ENCODE measurements at places on chromosomes 3 and 15.
A peak's percentile ranks its signal among the peaks of the same experiment; 100 is the strongest.

- no peak for DNase-seq
Observed at GRCh38 chr3:72440491-72440890, 407.8 kb downstream of the SHQ1 start.

GRCh38 chr3:132135628-132136333 is 101.0 kb upstream of the CPNE4 start:
- DNase-seq, result no peak

- no peak for DNase-seq
Observed at GRCh38 chr15:60703207-60703933, 224.4 kb upstream of the ICE2 start.

DNA sequence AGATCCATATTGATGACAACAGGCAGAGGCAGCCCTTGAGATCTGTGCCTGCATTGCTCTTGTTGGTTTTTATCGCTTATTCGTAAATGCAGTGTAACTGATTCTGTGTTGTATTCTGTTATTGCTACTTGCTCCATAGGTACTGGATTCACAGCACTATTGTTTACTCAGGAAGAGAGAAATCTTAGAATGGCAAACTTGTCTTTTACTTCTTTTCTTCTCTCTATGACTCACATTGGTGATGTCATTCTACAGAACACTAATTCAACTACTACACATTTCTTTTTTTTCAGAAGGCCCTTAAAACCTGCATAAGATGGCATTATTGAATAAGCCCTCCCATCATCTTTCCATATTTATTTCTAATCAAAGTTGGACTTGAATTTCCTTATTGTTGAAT is 201.0 kb upstream of the GBE1 start:
- no peak for DNase-seq

GRCh38 chr3:154123906-154124305 is 2.7 kb downstream of the ARHGEF26 start:
- DNase-seq, result no peak

DNA sequence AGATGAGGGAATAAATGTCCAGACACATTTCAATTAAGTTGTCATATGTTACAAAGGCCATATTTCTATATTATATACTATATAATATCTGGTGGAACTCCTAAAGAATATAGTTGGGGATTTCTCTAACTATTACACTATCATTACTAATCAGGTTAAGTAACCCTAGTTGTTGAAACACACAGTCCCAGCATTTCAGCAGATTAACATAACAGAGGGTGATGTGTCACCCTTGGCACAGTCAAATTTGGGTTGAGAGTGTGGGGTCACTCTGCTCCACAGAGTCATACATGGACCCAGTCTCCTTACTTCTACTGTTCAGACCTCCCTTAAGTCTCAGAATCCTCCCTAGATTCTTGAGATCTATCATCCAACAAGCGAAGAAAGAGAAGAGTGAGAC is 496.4 kb upstream of the MDFIC2 start:
- no peak for DNase-seq

DNA sequence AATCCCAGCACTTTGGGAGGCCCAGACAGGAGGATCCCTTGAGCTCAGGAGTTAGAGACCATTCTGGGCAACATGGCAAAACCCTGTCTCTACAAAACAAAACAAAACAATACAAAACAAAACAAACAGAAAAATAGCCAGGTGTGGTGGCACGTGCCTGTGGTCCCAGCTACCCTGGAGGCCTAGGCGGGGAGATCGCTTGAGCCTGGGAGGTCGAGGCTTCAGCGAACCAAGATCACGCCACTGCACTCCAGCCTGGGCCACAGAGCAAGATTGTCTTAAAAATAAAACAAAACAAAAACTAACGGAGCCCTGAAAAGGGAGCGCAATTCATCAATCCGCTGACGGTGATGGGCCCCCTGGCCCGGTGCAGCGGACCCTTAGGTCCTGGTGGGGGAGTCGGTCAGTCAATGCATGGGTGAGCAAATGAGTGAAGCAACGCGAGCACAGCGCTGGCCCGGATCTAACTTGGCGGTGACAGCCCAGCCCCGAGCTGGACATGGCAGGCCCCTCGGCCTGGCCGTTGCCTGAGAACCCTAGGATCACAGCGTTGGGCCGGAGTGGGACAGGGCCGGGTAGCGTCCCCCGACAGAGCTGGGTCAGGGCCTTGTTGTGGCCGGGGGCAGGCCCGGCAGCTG is 52.4 kb upstream of the BLM start:
- no peak for DNase-seq

- DNase-seq, result no peak
Observed at GRCh38 chr3:34183114-34183513, 384.7 kb downstream of the PDCD6IP start.

DNA sequence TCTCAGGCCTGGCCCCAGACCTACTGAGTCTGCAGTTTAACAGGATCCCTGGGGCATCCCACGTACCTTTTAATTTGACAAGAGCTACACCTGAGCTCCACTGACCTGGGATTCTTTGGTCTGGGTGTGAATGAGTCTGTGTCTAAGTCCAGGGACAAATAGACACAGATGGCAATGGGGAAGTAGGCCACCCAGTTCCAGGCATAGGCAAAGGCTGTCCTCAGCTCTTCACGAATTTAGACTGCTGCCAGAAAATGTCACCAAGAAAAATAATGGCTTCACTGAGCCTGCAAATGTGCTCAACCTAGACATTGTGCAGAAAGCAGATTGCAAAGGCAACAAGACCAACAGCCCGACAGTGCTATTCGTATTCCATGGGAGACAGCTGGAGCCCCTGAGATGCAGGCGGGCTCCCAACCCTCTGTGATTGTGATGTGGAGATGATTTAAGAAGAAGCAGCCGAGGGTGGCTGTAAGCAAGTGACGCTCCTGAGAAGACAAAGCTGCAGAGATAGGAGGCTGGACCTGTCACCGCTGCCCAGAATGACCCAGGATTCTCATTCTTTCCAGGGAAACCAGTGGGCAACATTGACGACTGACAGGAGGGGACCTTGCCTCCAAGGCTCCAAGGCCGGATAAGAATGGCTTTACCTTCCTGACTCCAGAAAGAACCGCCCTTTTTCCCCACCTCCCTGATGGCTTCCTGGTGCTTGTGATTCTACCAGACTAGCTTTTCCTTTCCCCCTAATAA is 39.8 kb upstream of the IREB2 start:
- no peak for DNase-seq

- DNase-seq, result no peak
Observed at GRCh38 chr15:79290642-79291275, 8.2 kb downstream of the ANKRD34C start.

DNA sequence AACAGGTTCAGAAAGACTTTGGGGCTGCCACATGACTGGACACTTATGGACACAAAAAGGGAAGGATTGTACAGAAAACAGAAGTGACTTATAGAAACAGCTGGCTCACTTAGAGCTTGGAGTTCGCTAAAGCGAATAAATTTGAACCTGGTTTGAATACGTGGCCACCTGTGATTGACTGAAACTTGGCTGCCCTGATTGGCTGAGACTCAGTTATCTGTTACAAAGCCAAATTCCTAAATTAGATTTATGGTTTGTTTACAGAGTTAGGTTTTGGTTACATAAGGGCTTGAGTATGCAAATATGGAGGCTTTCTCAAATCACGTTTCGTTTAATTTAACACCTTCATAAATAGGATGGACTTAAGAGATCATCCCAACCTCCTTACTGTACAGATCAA is 270.2 kb downstream of the THSD4 start:
- no peak for DNase-seq

DNA sequence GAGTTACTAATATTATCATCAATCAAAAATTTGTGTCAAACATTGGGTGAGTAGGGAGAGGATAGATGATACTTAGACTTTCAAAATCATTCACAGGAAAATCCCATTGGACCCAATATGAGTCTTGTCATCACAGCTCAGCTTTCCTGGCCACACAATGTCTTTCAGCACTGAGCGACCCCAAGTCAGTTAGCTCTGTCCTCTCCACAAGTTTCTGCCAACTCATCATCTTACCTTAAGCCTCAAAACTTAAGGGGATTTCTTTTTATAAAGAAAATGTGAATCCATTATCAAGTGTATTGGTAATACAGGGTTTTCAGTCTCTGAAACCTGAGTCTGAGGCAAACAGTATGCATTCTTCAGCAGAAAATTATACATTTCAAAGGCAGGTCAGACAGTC is 55.8 kb downstream of the SUMF1 start:
- DNase-seq, result no peak

GRCh38 chr3:12184541-12184940 is 25.8 kb upstream of the TIMP4 start:
- no peak for DNase-seq

DNA sequence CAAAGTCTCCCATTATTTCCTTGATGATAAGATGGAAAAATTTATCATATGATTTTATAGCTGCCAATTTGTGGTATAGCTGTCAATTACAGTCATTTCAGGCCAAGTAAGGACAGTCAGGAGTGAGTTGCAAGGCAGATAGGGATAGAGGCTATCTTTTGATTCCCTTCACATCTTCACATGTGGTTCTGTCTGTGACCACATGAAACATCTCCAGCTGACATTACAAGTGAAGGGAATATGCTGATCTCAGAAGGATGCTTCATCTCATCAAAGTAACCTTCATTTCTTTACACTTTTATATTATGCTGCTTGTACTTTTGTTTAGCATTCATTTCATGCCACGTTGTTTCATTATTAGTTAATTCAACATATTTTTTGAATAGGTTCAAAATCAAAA is 136.9 kb upstream of the CFAP20DC start:
- no peak for DNase-seq

- DNase-seq, result no peak
Observed at GRCh38 chr15:68993276-68993675, 21.2 kb upstream of the NOX5 start.

DNA sequence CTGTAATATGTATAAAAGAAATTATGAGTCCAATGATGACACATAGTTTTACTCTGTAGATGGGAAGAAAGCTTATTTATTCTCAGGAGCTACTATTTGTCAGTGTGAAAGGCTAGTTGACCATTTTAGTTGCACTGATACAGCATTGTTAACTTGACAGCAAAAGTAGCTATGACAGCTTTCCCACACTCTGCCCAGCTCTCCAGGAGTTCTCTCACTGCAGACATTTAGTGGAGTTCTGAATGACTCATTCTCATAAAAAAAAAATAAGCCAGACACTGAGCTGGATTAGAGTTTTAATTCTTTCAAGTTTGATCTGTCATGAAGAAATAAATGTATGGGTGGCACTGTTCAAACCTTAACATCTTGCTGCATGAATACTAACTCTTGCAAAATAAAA is 77.2 kb upstream of the CFAP20DC start:
- no peak for DNase-seq

DNA sequence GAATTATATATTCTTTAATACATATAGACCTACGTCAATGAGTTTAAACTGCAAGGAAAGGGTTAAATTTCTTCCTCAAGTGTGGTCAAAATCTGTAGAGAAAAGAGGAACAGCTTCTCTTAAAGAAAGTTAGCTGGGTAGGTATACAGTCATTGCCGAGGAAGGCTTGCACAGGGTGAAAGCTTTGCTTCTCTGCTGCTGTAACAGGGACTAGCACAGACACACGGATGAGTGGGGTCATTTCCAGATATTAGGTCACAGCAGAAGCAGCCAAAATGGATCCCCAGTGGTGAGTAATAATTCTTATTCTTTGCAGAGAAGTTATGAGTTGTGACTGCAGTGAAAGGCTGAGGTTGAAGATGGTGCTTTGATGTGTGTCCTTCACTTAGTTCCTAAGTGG is at the start of gene CD86:
TSS of gene CD86 (plus strand) at position 148 of the 400 bp plus-strand sequence. CDS start at position 276, 128 bp downstream.
- no peak for DNase-seq

DNA sequence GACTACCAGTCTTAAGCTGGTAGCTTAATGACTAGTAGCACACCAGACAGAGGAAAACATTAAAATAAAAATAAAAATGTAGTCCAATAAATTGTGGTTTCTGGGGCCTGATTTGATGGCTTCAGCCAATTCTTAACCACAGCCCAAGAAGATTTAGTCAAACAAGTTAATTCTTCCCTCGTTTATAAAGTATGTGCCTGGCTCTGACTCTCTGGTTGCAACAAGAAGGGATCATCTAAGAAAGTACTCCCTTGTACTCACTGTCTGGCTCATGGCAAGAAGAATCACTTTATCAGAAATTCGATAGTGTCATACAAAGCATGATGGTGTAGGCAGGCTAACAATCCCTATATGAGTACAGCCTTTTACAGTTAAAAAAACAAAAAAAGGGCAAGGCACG is 141.9 kb downstream of the P3H2 start:
- no peak for DNase-seq

- no peak for DNase-seq
Observed at GRCh38 chr15:68441045-68441743, 9.2 kb upstream of the ITGA11 start.

DNA sequence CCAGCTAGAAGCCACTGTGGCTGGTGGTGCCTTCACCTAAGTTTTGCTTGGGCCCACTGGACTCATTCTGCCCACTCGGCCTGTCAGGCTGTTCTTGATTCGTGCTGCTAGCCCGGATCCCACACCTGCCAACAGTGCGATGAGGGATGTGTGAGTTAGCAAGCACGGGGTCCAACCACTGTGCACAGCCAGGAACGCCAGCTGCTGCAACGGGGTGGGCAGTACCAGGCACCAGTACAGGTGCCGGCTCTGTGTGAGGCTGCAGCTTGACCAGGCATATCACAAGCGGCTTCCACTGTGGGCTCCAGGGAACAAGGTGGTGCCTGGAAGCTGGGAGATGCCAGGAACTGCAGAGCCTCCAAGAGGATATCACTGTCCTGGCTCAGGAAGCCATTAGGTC is 481.2 kb downstream of the OTOL1 start:
- DNase-seq, result no peak

DNA sequence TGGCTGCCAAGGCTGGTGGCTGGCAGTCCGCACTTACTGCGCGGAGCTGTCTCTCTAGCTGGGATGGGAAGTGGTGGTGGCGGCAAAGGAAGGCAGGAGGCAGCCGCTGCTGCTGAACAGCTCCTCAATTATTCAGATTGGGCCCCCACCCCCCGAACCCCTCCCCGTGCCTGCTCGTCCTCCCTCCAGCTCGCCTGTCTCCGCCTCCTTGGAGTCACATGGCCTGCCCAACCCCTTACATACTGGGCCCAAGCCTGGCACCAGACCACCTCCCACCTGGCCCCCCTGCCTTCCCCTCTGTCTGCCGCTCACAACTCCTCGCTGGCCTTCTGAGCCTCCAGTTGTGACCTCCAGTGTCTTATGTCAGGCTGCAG is at the start of gene SLC7A14:
TSS of gene SLC7A14 (minus strand) at position 139 of the 374 bp plus-strand sequence. CDS start 59,139 bp downstream, outside the sequence.
- peak; percentile 21 for DNase-seq

DNA sequence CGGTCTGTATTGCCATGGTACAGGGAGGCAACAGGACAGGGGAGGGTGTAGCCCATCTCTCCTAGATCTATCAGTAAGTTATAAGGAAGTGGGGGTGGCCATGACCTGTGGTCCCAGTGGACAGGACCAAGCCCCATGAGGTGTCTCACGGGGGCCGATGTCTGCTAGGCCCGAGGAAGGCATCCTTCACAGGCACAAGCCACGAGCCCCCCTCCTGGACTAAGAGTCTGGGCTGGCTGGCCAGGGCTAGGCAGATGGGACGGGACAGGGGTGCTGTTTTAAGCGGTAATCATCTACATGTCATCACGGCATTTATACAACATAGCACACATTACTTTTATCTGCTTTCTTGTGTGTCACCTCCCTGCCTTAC is 2.6 kb upstream of the TBC1D2B start:
- DNase-seq, result no peak

DNA sequence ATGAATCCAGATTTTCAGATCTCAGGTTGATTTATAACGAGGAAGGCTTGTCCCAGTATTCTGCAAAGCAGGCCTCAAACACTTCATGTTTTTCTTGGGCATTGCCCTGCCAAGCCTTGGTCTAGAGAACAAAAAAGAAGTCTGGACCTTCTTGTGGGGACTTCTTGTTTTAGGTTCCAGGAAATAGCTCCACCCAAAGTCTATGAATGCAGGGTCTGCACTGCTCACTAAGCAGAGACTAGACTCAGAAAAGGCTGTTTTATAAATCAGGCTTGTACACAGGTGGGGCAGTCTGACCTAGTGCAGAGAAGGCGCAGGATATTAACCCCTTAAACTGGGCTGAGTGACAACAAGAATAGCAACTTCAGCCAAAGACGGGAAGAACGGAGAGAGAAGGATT is 44.3 kb downstream of the GLB1 start:
- DNase-seq, result no peak
